ENCODE measurements at places on chromosomes 4 and X.

DNA sequence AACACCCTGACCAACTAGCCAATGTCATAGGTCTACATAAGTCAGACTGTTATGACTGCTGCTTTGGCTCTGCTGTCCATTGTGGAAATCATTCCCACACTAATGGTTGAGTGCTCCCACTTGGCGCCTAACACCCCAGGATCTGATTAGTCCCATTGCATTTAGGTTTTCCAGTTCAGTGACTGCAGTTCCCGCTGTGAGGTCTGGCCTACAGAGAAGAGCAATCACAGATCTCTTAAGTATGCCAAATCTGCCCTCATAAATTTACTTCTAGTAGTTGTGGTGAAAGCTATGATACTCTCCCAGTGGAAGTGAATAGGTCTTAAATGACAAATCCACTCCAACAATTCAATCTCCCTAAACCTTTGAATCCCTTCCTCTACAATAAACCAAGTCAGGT is 77.3 kb upstream of the IL2 start:
- DNase-seq: no peak

DNA sequence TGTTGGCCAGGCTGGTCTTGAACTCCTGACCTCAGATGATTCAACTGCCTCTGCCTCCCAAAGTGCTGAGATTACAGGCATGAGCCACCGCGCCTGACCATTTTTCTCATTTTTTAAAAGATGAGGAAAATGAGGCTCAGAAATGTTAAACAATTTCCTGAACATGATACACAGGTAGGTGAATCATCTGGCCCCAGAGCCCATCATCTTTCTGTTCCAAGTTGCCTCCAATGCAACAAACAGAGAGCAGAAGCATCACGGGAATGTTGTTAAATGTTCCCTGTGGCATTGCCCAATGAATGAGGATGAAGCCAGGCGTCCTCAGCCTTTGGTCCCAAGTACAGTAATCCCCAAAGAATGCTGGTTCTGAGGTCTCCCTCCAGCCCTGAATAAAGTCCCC is 31.3 kb upstream of the ANXA5 start:
- no peak for DNase-seq

- no peak for DNase-seq
These were observed 359 bp upstream of the GAB3 start for GRCh38 chrX:154751203-154751668.

GRCh38 chr4:147954850-147955249 is 223.0 kb downstream of the ARHGAP10 start:
- DNase-seq: no peak

DNA sequence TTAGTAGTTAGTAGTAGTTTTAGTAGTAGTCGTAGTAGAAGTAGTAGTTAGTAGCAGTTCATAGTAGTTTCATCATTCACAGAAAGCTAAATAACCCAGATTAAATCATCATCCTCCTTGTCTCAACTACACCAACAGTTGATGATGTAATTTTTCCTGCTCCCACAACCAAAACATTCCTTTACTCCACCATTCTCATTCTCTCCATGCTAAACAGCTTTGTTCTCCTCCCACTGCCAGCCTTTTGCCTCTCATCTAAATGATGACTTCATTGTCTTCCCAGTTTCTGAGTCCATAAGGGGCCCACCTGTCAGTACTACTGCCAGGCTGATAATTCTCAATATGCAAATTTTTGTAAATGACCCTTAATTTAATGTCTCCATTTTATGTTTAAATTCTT is 68.9 kb downstream of the ARHGAP24 start:
- no peak for DNase-seq
